Uterus (tissue), 4 donors: ENCODE measurements at places on chromosomes 5 and 9. TPM values are rescaled to one million over a fixed set of nuclear protein-coding genes. Genes with fewer than 3 reads are reported as not detected.
A peak's percentile ranks its signal among the peaks of the same experiment; 100 is the strongest.

The EIF4E1B gene
- total RNA-seq = not detected

The CCDC192 gene
- total RNA-seq = 1.3 TPM

DNA sequence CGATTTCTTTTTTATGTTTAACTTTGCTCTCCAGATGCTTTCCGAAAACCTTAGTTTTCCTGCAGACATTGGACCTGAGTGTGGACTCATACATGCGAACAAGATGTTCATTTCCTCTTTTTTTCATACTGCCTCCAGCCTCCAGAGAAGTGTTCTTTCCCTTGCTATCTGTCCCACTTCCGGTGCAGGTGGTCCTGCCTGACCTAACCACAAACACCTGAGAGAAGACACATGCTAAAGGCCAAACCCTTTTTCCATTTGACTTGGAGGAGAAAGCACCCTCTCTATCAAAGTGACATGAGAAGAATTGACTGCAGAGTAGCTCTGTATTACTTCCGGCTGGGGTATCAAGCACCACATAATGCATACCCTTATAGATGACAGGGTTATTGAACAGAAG lies 334.0 kb downstream of the ARHGEF28 start:
- no peak for DNase-seq

- peak; percentile 72 for DNase-seq
These were observed 19.5 kb upstream of the ASPN start for GRCh38 chr9:92501671-92502393.

- no peak for DNase-seq
These were observed 114.3 kb upstream of the IL12B start for GRCh38 chr5:159444441-159445082.
